ENCODE measurements at places on chromosomes 12 and 14.
A peak's percentile ranks its signal among the peaks of the same experiment; 100 is the strongest.

GRCh38 chr12:125187780-125188741 is 122.8 kb downstream of the AACS start:
- DNase-seq: no peak

- DNase-seq: no peak
Measured at GRCh38 chr14:100121643-100122480, 37.6 kb downstream of the DEGS2 start.

- peak; percentile 81 for DNase-seq
Measured at GRCh38 chr12:92553389-92553788, 149.4 kb upstream of the PLEKHG7 start.

- DNase-seq: no peak
Measured at GRCh38 chr14:77275601-77276017, 4.6 kb upstream of the NGB start.

GRCh38 chr12:121689430-121689829 is 20.0 kb upstream of the MORN3 start:
- no peak for DNase-seq

DNA sequence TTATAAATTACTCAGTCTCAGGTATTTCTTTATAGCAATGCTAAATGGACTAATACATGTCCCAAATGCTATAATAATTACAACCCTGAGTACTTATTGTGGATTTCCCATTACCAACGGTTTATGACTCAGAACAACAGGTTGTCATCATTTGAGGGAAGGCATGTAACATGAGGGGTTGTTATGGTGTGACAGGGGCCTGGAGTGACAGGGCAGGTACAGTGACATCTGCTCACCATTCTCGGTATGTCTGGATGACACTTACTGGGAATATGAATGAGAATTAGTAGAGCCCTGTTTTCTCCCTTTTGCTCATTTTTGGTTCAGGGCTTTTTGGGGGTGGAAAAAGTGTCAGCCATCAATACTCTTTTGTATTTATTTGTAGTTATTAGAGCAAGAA is 36.2 kb upstream of the FERMT2 start:
- DNase-seq: no peak

DNA sequence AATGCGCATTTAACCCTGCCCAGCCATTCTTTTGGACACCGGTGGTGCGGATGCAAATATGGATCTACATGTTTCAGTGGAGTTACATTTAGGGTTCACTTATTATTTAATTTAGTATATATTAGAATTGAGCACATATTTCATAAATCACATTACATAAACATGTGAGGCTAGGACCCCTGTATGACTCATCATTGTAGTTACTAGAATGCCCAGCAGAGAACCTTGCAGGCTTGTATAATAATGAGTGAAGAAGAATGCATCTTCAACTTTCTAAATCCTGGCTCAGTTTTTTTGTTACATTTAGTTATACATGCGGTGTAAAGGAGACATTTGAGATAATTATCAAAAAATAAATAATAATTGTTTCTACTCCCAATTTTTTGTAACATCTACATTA is 369.0 kb downstream of the ATP23 start:
- no peak for DNase-seq

DNA sequence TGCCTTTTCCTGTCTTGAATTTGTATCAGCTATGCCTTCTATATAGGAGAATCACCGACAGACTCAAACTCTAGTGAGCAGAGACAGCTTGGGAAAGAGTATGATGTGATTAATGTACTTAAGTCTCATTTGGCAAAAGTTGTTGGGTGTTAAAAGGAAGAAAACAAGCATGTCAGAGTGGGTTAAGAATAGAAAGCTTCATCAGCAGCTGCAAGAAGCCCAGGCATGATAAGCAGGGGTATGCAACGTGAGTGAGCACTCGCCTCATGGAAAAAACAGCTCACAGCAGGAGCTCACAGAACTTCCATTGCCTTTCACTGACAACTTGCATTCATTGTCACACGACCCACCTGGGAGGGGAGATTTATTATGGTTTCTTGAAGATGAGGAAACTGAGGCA is 35.9 kb upstream of the WNK1 start:
- no peak for DNase-seq

DNA sequence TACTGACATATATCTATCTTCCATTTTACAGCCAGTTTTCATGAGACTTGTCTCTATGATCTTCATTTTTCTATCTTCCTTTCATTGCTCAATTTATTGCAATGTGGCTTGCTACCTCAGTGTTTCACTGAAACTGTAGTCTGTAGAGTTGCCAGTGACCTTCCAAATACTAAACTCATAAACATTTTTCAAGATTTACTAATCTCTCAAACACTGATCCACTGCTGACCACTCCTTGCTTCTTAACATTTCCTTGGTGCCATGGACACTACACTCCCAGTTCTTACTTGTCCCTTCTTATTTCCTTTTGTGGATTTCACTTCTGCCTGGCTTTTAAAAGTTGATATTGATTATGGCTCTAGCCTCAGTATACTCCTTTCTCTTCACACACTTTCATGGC is 95.4 kb upstream of the SLCO1C1 start:
- DNase-seq: no peak

DNA sequence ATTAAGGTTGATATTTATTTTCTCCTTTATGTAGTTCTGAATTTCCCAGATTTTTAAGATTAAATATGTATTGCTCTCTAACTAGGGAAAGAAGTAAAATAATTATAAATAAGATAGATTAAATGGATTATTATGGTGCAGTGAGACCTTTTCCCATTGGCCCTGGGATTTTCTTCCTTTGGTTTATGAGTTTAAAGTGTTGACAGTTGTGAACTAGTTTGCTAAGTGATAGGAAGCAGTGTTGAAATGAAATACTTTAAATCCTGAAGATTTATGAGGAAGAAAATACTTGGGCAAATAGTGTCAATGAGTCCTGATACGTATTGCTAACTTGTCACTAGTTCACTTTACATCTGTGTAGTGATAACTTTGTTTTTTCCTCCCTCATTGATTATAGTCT is 188.9 kb downstream of the RAD51B start:
- DNase-seq: no peak
